ENCODE measurements at places on chromosomes 12 and 14. TPM values are rescaled to one million over a fixed set of nuclear protein-coding genes. Genes with fewer than 3 reads are reported as not detected.

TAS2R43 gene
- total RNA-seq = 6.6 TPM

LRRIQ1 gene
- total RNA-seq = not detected

RHEBL1 gene
- total RNA-seq = 28.9 TPM

PAX9 gene
- total RNA-seq = not detected

CLEC4C gene
- total RNA-seq = not detected

MYH6 gene
- 0.28 TPM for total RNA-seq

TSPAN11 gene
- not detected for total RNA-seq

CPNE6 gene
- total RNA-seq = not detected

MFAP5 gene
- total RNA-seq = not detected

GDF3 gene
- not detected for total RNA-seq

GUCY2C gene
- not detected for total RNA-seq

GTF2A1 gene
- total RNA-seq = 17.2 TPM

NUP107 gene
- 77.3 TPM for total RNA-seq

RASAL1 gene
- not detected for total RNA-seq

MOK gene
- total RNA-seq = 5.9 TPM

KRT2 gene
- not detected for total RNA-seq

AVPR1A gene
- not detected for total RNA-seq

TRIAP1 gene
- 36.2 TPM for total RNA-seq

FAM181A gene
- not detected for total RNA-seq

PARPBP gene
- total RNA-seq = 14.2 TPM

SIX4 gene
- total RNA-seq = 0.10 TPM

CHGA gene
- total RNA-seq = not detected

DNA sequence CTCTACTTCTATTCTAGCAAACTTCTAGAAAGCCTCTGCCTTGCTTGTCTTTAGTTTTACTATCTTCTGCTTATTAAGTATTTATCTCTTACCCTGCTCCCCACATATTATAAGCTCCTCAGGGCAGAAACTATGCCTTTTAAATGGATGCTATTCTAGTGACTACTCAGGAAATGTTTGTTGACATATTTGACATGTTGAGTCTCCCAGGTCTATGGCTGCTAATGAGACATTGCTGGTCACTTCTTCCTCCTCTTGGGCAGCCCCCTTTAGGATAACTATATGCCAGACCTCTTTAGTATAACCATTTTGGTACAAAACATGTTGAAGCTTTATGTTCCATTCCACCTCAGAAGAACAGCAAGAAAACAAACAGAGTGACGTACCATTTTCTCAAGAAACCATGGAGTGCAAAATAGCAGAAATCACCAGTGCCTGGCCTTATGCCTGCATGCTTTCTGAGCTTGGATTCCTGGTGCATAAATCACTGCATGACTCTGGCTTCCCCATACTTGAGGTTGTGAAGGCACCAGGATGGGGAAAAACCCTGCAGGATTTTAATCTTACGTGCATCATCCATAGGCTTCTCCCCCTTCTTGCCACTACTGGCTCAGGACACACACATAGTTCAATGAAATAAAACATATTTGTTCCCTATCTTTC is 202.6 kb downstream of the TMX1 start:
- H3K4me3 ChIP-seq = no peak overlapping the region
- no peaks in the 10 kb centered on the region for H3K4me1 ChIP-seq
- no peaks in the 10 kb centered on the region for H3K36me3 ChIP-seq
- peaks cover 37% of the 10 kb centered on the region for H3K27me3 ChIP-seq
- no peak overlapping the region for H3K27ac ChIP-seq
- no peak for DNase-seq

DNA sequence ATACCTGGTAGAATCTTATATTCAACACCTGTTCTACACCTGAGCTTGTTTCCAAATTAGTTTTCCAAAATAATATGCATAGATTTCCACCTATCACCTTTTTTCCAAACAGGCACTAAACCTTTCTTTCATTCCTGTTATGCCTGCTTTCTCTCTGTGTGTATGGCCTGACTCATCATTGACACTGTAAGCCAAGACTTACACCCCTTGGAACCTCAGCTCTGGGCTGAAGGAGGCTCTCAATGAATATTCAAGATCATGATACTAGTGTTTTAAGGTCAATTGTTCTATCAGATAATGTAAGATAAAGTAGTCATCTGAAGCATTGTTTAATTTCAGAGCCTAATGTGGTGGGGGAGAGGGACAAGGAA is 1193.3 kb downstream of the FLRT2 start:
- H3K27ac ChIP-seq = no peak overlapping the region
- no peaks in the 10 kb centered on the region for H3K4me1 ChIP-seq
- no peak overlapping the region for H3K4me3 ChIP-seq
- no peaks in the 10 kb centered on the region for H3K27me3 ChIP-seq

- H3K36me3 ChIP-seq = no peaks in the 10 kb centered on the region
- no peaks in the 10 kb centered on the region for H3K27me3 ChIP-seq
- no peak overlapping the region for H3K4me3 ChIP-seq
- H3K4me1 ChIP-seq = no peaks in the 10 kb centered on the region
- DNase-seq = no peak
These were observed 136.8 kb downstream of the TPH2 start for GRCh38 chr12:72075401-72075800.

GRCh38 chr12:58450868-58451482 is 469.3 kb downstream of the LRIG3 start:
- DNase-seq = no peak
- H3K4me1 ChIP-seq = no peaks in the 10 kb centered on the region
- H3K27me3 ChIP-seq = peaks cover 5% of the 10 kb centered on the region
- H3K36me3 ChIP-seq = no peaks in the 10 kb centered on the region
- no peak overlapping the region for H3K27ac ChIP-seq
- no peak overlapping the region for H3K4me3 ChIP-seq

GRCh38 chr12:95700316-95700785 is 90.2 kb downstream of the NTN4 start:
- H3K4me3 ChIP-seq = no peak overlapping the region
- DNase-seq = no peak
- no peaks in the 10 kb centered on the region for H3K36me3 ChIP-seq
- H3K27me3 ChIP-seq = peaks cover 12% of the 10 kb centered on the region
- no peak overlapping the region for H3K27ac ChIP-seq
- H3K4me1 ChIP-seq = peaks cover 6% of the 10 kb centered on the region

GRCh38 chr14:31071151-31071550 is 45.0 kb upstream of the STRN3 start:
- no peak for DNase-seq
- H3K27me3 ChIP-seq = no peaks in the 10 kb centered on the region
- H3K4me1 ChIP-seq = no peaks in the 10 kb centered on the region
- no peak overlapping the region for H3K27ac ChIP-seq

DNA sequence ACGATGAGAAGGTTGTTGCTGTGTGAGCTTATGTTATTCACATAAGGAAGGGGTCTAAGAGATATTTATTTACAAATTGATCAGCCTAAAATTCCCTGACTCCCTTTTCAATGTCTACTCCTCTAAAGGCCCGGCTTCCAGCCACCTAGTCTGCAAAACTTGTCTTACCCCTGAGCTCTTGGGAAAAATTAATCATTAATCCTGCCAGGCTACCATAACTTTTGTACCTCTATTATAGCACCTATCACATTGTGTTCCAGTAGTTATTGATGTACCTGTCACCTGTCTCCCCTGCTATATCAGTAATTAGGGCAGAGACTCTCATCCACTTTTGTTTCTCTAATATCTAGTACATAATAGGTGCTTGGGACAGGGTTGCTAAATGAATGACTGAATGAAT is 29.3 kb upstream of the FRS2 start:
- no peaks in the 10 kb centered on the region for H3K27me3 ChIP-seq
- H3K4me3 ChIP-seq = no peak overlapping the region
- H3K4me1 ChIP-seq = no peaks in the 10 kb centered on the region
- no peak for DNase-seq
- no peak overlapping the region for H3K27ac ChIP-seq
- H3K36me3 ChIP-seq = no peaks in the 10 kb centered on the region

GRCh38 chr14:83975435-83975834 is 1554.5 kb upstream of the FLRT2 start:
- no peaks in the 10 kb centered on the region for H3K4me1 ChIP-seq
- H3K27me3 ChIP-seq = no peaks in the 10 kb centered on the region
- H3K27ac ChIP-seq = no peak overlapping the region

- H3K27ac ChIP-seq = no peak overlapping the region
- H3K27me3 ChIP-seq = peaks cover 40% of the 10 kb centered on the region
- peaks cover 4% of the 10 kb centered on the region for H3K4me1 ChIP-seq
These were observed 2.1 kb downstream of the SLC6A12 start for GRCh38 chr12:211639-212414.

GRCh38 chr12:131104463-131105350 is 151.0 kb downstream of the ADGRD1 start:
- no peaks in the 10 kb centered on the region for H3K36me3 ChIP-seq
- H3K4me1 ChIP-seq = peaks cover 7% of the 10 kb centered on the region
- H3K27ac ChIP-seq = no peak overlapping the region
- peak; percentile 79 for DNase-seq
- no peak overlapping the region for H3K4me3 ChIP-seq
- no peaks in the 10 kb centered on the region for H3K27me3 ChIP-seq

DNA sequence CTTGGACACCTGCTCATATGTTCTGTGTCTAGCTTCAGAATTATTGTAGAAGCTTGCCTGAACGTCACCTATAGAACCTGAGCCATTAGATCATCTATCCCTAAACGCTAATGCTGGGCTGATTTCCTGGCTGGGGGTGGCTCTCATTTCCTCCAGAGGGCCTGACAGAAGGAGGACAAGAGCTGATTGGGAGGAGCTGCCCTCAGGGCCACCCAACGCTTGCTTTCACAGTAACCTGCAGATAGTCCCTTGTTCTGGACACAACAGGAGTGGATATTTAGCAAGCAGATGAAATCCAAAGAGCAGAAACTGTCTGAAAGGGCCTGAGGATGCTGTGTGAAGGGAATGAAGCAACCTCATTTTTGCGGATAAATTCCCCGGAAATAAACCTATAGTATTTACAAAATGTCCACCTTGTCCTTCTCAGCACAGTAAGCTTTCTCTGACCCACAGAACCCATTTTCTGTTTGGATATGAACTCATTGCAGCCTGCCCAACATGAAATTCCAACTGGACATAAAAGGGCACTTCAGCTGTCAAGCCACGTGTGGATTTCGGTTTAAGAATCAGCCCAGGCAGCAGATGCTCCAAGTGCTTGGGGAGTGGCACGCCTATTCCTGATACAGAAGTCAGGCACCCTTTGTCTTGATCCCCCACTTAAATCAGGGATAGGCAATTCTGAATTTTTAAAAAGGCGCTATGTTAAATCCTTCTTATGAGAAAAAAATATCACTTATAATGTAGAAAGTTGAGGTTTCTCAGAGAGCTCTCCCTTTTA is 32.8 kb upstream of the TUBA1C start:
- H3K36me3 ChIP-seq = no peaks in the 10 kb centered on the region
- H3K4me1 ChIP-seq = peaks cover 10% of the 10 kb centered on the region
- no peak overlapping the region for H3K27ac ChIP-seq
- H3K4me3 ChIP-seq = no peak overlapping the region

DNA sequence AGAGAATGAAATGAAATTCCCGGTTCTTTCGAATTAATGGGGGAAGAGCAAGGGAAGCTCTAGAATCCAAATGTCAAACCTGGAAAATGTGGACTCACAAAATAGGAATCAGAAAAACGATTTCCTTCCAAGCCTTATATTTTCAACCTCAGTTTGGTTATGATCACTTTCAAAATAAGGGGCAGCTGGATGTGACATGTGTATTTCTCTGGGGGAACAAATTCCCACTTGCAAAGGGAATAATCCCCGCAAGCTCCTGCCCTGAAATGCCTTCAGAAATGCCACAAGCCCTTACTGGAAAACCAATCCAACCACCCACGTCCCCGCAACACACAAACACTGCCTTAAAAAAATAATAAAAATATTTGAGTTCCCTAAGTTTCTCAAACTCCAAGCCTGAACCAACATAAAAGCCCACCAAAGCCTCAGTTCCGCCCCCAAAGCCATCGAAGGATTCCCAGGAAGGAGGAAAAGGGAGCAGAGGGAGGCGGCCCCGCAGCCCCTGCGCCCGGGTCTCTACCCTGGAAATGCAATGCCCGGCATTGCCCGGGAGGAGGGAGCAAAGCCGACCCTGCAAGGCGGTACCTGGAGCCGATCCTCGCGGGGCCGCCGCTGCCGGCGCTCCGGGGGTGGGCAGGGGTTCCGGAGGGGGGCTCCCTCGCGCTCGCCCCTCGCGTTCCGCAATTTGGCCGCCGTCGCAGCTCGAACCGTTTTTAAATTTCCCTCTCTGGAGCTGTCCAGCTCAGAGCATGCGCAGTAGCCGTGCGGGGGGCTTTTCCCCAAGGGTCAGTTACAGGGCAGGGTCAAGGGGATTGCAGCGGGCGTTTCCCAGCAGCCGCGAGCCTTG is at the start of gene FOXN4:
TSS of gene FOXN4 (minus strand) at position 751 of the 847 bp plus-strand sequence. CDS start 963 bp downstream, outside the sequence.
- H3K4me3 ChIP-seq = peak within 1 kb of the TSS; percentile 83
- H3K4me1 ChIP-seq = peaks cover 6% of the 10 kb centered on the region
- DNase-seq = no peak
- no peak within 1 kb of the TSS for H3K27ac ChIP-seq
- peaks cover 6% of the 10 kb centered on the region for H3K36me3 ChIP-seq

GRCh38 chr12:54378796-54379397 is 5.6 kb downstream of the ZNF385A start:
- H3K4me1 ChIP-seq = peaks cover 9% of the 10 kb centered on the region
- H3K27me3 ChIP-seq = no peaks in the 10 kb centered on the region
- H3K36me3 ChIP-seq = no peaks in the 10 kb centered on the region

GRCh38 chr14:73787486-73788316 is 63.9 kb upstream of the PTGR2 start:
- peak; percentile 66 for DNase-seq
- no peaks in the 10 kb centered on the region for H3K27me3 ChIP-seq
- H3K36me3 ChIP-seq = no peaks in the 10 kb centered on the region
- H3K27ac ChIP-seq = peak overlapping the region; percentile 91

- peaks cover 16% of the 10 kb centered on the region for H3K4me1 ChIP-seq
- H3K27ac ChIP-seq = no peak overlapping the region
- peak; percentile 44 for DNase-seq
- no peaks in the 10 kb centered on the region for H3K36me3 ChIP-seq
These were observed 53.8 kb downstream of the TRPV4 start for GRCh38 chr12:109779382-109779781.

GRCh38 chr12:25361511-25361910 is 110.8 kb upstream of the KRAS start:
- H3K27me3 ChIP-seq = no peaks in the 10 kb centered on the region
- DNase-seq = no peak
- no peak overlapping the region for H3K4me3 ChIP-seq
- no peaks in the 10 kb centered on the region for H3K36me3 ChIP-seq
- H3K27ac ChIP-seq = no peak overlapping the region
- peaks cover 14% of the 10 kb centered on the region for H3K4me1 ChIP-seq

DNA sequence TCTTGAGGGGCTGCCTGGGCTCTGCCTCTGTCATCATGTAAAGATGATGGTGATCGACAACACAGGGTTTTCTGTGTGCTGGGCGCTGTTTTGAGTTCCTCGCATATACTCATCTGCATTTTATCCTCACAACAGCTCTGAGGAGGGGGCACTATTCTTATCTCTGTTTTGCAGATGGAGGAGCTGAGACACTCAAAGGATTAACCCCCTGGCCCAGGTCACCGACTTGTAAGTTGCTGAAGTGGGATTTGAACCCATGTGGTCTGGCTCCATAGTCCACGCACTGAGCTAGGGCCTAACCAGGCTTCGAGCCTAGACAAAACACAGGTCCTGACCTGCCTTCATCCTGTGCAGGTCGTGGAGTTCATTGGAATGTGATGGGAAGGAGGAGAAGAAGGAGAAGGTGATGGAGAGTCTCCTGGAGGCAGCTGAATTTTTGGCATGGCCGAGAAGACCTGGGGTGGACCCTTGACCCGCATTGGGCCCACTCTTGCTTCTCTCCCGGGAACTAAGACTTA is 140.0 kb downstream of the ASCL4 start:
- H3K4me1 ChIP-seq = peaks cover 6% of the 10 kb centered on the region
- no peak for DNase-seq
- no peak overlapping the region for H3K27ac ChIP-seq
- H3K27me3 ChIP-seq = peaks cover 34% of the 10 kb centered on the region
